Lung (tissue), 17 donors: ENCODE measurements at places on chromosomes 3 and 15. TPM values are rescaled to one million over a fixed set of nuclear protein-coding genes. Genes with fewer than 3 reads are reported as not detected.

GRCh38 chr3:10299679-10300078 lies 6.9 kb upstream of the GHRL start:
- no peak for DNase-seq

DNA sequence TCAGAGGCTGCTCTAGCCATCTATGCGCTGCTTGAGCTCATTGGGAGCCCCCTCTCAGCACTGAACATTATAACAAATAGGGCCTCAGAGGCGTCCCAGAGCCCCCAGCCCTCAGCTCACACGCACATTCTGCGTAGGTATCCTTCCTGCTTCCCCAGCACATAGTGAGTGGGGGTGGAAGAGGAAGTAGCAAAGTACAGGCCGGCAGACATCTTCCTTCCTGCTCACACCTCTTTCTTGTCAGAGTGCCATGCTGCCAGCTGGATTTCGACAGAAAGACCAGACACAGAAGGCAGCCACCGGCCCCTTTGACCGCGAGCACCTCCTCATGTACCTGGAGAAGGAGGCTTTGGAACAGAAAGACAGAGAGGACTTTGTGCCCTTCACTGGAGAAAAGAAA lies 16.6 kb downstream of the TMOD2 start:
- DNase-seq: peak; percentile 32

The MGLL gene
- total RNA-seq: 67.0 TPM

DNA sequence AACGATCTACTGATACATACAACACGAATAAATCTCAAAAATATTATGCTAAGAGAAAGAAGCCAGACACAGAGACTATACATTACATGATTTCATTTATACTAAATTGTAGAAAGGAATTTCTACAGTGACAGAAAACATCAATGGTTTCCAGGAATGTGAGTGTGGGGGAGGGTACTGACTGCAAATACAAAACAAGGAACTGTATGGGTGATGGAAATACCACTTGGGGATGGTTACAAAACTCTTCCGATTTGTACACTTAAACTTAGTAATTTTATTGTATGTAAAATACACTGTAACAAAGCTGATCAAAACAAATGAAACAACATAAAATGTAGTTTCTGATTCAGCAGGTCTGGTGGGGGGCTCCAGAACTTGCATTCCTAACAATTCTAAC lies 45.8 kb upstream of the IP6K2 start:
- DNase-seq: no peak

The A4GNT gene
- total RNA-seq: not detected

DNA sequence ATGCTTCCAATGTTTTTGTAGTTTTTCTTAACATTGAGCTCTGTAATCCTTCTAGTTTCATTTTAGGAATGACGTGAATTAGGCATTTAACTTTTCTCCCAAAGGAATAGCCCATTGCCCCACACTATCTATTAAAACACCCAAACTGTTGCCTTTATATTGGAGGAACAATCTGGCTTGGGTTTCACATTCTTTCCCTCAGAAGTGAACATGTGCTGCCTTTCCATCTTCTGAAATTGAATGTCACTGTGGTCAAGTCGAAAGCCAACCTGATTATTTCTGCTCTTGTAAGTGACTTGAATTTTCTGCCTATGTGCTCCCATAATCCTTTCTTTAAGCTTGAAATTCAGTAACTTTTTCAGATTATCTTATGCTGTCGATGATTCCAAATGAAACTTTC lies 214.5 kb downstream of the SLC9A9 start:
- DNase-seq: no peak

The SMCO1 gene
- total RNA-seq: not detected

The GTF2A2 gene
- total RNA-seq: 33.5 TPM

GRCh38 chr3:186070996-186071395 lies 37.9 kb downstream of the ETV5 start:
- DNase-seq: peak; percentile 30

DNA sequence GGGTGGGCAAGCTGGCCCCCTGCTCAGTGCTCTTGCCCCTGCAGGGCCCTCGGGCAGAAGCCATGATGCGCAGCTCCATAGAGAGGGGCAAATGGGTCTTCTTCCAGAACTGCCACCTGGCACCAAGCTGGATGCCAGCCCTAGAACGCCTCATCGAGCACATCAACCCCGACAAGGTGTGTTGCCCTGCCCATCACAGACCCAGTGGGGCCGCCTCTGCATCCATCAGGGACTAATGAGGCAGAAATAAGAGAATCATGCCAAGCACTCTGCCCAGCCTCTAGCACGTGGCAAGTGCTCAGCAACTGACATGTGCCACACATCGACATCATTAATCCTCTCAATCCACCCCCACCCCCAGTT lies 49.4 kb downstream of the SEMA3G start:
- DNase-seq: no peak

The KNG1 gene
- total RNA-seq: 0.15 TPM

The KCNMB2 gene
- 1.7 TPM for total RNA-seq

The CRABP1 gene
- total RNA-seq: 1.1 TPM

GRCh38 chr3:144840866-144841265 lies 869.2 kb downstream of the DIPK2A start:
- DNase-seq: no peak

The PLSCR5 gene
- total RNA-seq: not detected

DNA sequence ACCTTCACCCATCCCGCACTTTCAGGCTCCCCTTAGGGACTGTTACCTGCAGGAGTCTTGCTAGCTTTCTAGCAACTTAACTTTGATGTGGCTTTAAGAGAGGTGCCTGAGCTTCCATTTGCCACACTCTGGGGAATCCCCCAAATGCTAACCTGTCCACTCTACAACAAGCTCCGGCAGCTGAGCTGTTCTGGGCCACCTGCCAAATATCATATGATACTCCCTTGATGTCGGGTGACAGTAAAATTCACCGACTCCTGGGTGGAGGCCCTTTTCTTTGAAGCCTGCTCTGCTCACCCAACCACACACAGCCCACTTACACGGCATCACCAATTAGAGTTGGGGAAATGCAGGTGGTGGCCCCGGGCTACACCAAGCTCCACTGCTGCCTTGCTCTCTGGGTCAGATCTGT lies 38.0 kb upstream of the XCR1 start:
- peak; percentile 25 for DNase-seq

The FOXL2 gene
- total RNA-seq: not detected

The SCG3 gene
- 1.3 TPM for total RNA-seq

- no peak for DNase-seq
Measured at GRCh38 chr3:176349706-176350105, 847.6 kb downstream of the TBL1XR1 start.

DNA sequence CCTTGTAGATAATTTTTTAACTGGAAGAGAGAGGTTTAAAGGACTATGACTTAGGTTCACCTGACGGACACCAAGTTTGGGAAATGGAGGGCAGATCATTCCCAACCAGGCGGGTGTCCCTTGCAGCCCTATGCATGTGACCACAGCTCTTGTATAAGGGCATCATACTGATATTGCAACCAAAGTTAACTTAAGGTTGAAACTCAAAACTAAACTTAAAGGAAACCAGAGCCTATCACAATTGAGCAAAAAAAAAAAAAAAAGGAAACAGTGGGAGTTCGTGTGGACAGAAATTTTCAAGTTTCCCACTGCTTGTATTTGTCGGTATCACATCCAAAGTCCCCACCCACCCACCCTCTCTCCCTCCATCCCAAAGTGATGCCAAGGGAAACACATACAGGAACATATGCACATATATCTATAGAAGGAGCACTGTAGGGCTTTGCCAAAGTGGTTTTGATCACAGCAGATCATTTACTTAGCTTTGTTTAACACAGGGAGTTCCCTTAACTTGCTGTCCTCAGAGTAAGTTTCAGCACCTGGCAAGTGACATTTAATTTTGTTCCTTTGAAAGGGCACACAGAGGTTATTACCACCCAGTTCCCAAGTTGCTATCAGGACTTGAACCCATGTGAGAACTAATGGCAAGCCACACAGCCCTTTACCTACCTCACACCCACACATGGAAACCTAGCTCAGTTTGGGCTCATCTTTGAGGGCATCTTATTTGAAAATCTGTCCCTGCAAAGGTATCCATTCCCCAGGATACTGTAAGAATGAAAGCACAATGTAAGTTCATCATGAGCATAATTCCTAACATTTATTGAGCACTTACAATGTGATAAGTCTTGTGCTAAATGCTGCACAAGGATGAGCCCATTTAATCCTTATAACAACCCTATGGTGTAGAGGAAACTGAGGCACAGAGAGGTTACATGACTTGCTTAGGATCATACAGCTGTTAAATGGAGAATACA lies 204.5 kb upstream of the CMC1 start:
- DNase-seq: no peak

- no peak for DNase-seq
Measured at GRCh38 chr3:158134363-158134762, 24.5 kb downstream of the RSRC1 start.

DNA sequence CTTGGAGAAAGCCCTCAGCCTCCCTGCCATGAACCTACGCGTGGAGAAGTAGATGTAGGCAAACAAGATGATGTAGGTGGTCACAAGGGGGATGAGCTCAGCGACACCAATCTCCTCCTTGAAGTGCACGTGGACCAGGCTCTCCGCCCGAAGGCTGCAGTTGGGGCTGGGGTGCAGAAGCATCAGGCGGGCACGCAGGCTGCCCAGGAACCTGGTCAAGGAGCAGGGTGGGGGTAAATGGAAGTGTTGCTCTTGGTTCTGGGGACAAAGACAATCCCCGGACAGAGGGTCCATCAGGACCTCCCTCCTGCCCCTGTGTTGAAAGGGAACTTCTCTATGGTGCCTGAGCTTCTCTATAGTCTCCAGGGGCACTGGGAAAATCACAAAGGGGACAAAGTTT lies 45.1 kb downstream of the PTPN23 start:
- no peak for DNase-seq

DNA sequence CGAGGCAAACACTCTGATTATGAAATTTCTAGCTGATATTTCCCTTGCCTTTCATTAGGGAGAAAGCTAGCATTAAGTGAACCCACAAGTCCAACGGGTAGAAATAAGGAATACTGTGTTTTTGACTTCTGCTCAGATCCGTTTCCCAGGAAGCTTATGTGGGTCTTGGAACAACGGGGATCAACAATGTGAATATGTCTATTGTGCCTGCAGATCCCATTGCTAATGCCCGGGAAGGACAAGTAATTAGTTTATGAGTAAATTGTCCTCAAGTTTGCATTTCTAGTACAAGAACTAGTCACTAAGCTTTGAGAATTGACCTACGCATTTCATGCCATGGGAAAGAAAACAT lies 236.4 kb downstream of the UACA start:
- no peak for DNase-seq

- no peak for DNase-seq
Measured at GRCh38 chr3:124701687-124702086, 28.6 kb upstream of the UMPS start.

- DNase-seq: no peak
Measured at GRCh38 chr3:22933051-22933840, 269.9 kb upstream of the UBE2E2 start.

GRCh38 chr3:187943677-187944389 lies 198.6 kb upstream of the BCL6 start:
- DNase-seq: no peak

The TEX264 gene
- 36.1 TPM for total RNA-seq

- peak; percentile 80 for DNase-seq
Measured at GRCh38 chr3:36944012-36944640, 728 bp downstream of the TRANK1 start.

GRCh38 chr3:177607589-177607988 lies 410.3 kb upstream of the TBL1XR1 start:
- peak; percentile 50 for DNase-seq

GRCh38 chr15:66827039-66827697 lies 125.1 kb downstream of the SMAD6 start:
- no peak for DNase-seq

The PIGB gene
- total RNA-seq: 15.3 TPM

DNA sequence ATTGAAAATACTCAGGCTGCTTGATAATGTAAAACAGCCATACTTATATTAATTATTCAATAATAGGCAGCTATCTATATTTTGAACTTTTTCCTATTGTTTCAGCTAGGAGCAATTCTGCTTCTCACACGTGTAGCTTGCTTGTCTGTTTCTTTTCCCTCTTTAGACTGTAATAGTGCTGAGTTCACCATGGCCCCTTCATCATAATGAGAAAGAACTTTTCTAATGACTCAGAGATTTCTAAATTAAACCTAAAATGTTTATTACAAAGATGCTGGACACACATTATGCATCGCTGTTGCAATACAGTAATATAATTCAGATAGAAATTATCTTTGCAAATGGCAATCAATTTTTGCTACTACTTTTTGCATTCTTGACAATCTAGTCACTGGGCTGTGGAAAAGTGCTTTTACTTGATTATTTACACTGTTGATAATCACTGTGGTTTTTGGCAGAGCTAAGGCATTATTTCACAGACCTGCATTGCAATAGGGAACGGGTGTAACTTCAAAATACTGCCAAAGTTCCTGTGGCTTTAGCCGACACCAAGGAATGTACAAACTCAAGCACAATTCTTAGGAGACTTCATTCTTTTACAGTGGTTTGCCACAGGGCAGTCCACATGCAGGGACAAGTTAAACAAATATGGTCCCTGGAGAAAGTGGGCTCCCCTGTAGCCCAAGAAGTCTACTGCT lies 281.0 kb upstream of the TBL1XR1 start:
- DNase-seq: peak; percentile 61

DNA sequence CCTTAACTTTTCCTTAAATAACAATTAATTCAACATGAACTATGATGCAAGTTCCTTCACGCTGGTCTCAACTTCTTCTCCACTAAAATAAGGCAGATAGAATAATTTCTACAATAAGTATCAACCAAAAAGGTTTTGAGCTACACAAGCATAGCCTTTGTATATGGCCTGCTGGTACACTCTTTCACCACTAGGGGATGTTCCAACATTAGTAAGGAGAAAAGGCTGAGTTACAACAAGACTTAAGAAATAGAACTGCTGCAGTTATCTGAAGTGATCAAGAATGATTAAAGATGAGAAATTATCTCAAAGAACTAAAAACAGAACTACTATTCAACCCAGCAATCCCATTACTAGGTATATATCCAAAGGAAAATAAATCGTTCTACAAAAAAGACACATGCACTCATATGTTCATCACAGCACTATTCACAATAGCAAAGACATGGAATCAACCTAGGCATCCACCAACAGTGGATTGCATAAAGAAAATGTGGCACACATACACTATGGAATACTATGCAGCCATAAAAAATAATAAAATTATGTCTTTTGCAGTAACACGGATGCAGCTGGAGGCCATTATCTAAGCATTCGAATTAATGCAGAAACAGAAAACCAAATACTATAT lies 14.4 kb downstream of the ATP13A3 start:
- peak; percentile 76 for DNase-seq

The NCK1 gene
- total RNA-seq: 30.9 TPM

The KLF15 gene
- 18.1 TPM for total RNA-seq

- DNase-seq: no peak
Measured at GRCh38 chr3:25441234-25441856, 13.3 kb downstream of the RARB start.

DNA sequence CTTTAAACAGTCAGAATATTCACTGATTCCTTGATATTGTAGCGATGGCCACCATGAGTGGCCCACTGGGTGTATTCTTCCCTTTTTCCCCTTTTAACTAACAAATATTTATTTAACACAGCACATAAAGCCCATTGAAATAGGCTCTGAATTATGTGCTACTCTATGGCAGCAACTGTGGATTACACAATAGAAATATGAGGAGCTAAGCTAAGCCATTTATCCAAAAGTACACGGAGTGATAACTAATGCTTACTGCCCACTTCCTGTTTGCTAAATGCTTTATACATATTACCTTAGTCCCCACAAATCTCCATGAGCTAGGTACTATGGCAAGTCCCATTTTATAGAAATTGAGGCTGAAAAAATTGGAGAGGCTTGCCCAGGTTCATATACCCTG lies 17.9 kb downstream of the ILDR1 start:
- peak; percentile 56 for DNase-seq

- DNase-seq: no peak
Measured at GRCh38 chr15:83673385-83673784, 19.5 kb downstream of the ADAMTSL3 start.
